ENCODE measurements at places on chromosomes 2 and 18.

GRCh38 chr18:61606068-61606660 lies 272.9 kb downstream of the CDH20 start:
- DNase-seq = no peak

GRCh38 chr2:109265369-109265768 lies 136.4 kb downstream of the SH3RF3 start:
- no peak for DNase-seq

DNA sequence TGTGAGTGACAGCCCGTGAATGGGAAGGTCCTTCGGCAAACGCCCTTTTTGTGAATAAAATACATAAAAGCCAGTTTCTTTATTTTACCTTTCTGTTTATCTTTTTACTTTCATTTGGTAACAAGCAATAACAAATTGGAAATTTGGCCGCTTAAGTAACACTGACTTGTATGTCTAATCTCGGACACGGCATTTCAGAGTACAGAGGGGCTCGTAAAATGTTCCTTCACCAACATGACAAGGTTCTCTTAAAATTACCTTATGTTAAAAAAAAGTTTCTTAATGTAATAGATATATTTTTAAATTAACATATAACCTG lies 558 bp upstream of the NEMP2 start:
- no peak for DNase-seq

DNA sequence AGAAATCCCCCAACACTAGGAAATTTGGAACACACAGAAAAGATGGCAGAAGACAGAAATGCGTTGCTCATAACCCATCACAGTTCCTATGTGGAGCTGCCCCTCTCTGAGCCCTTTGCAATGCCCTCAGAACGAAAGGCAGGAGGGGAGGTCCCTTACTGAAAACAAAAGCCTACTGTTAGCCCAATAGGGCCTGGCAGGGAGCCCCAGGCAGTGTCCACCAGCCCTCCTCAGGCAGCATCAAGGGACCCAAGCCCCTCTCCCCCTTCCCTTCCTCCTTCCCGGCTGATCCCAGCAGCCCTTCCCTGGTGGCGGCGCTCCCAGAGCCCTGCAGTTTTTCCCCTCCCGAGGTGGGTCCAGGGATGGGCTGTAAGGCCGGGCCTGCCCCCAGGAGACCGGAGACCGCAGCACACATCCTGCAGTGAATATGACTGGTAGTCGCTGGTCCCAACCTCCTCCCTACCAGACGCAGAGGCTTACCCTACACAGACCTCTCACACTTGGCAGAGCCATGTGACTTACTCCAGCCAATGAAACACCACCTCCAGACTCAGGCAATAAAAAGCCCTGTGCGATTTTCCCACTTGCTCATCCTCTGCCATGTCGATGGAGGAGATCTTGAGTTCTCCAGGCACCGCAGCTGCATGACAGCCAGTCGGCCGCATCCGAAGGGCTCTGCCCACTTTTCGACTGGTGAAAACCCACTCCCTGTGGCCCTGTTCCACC lies 19.4 kb upstream of the DUSP2 start:
- peak; percentile 84 for DNase-seq

GRCh38 chr2:216664593-216665034 lies 30.7 kb downstream of the IGFBP5 start:
- DNase-seq = no peak

- no peak for DNase-seq
Observed at GRCh38 chr2:20660506-20661420, 6.2 kb upstream of the GDF7 start.

Measured in activated CD8-positive, alpha-beta memory T cell treated with anti-CD3 and anti-CD28 coated beads, Interleukin-2, amount 50 U/mL, for 48 hours (primary cell).